GM18507 (cell line): ENCODE measurements at places on chromosomes 16 and 17.

DNA sequence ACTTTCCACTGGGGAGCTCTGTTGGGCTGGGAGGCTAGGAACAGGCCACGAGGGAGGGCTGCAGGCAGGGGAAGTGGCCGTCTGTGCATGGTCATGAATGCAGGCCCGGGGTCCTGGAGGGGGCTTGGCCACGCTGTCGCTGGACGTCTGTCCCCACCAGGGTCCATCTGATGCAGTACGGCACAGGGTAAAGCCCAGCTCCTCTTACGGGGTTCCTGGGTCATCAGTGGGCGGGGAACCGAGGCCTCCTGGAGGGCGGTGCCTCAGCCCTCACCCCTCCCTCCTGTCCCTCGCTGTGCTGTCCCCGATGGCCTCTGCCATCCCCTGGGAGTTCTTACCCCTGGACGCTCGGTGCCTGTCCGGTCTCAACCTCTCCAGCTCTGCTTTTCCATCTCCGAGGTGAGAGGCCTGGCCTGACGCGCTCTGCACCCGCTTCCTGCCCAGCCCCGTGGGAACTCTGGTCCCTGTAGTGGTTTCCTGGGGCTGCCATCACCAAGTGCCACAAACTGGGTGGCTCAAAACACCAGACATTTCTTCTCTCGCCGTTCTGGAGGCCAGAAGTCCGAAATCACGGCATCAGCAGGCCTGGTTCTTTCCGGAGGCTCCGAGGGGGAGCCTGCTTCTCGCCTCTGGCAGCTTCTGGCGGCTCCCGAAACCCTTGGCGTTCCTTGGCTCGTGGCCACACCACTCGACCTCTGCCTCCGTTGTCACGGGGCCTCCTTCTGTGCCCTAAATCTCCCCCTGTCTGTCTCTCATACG is 182.8 kb downstream of the SEC14L1 start:
- DNase-seq, result no peak

DNA sequence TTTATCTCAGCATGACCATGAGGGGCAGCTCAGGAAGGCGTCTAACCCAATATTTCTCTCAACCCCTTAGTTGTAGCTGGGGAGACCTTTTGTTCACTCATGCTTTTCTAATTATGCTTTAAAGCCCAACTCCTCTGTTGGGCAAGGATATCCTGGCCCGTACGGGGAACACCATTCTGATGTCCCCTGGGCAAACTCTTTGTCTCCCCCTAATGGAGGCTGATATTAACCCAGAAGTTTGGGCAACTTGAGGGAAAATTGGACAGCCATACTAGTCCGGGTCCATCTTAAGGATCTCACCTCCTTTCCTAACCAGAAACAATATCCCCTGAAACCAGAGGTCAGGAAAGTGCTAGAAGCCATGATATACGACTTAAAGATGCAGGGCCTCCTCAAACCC is 143.7 kb upstream of the COX10 start:
- no peak for DNase-seq

GRCh38 chr17:58757162-58757613 is 1.5 kb downstream of the PPM1E start:
- no peak for DNase-seq

DNA sequence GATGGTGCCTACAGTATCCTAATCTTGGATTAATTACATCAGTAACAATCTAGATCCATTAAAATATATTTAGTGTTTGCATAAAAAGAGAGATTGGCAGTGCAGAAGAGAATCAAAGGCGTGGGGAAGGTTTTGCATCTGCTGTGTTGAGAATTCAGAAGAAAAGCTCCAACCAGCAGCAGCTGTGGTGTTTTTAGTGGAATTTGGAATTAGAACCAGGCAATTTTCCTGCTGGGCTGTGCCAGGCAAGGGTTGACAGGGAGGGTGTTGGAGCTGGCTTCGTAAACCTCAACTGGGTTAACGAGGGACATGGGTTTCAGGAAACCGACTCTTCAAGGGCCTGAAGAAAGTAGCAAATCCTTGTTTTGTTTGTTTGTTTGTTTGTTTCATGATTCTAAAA is 107.8 kb upstream of the WSCD1 start:
- DNase-seq, result no peak

GRCh38 chr17:50045154-50045553 is 10.8 kb upstream of the ITGA3 start:
- no peak for DNase-seq
